ENCODE measurements at places on chromosomes 5 and 9.

DNA sequence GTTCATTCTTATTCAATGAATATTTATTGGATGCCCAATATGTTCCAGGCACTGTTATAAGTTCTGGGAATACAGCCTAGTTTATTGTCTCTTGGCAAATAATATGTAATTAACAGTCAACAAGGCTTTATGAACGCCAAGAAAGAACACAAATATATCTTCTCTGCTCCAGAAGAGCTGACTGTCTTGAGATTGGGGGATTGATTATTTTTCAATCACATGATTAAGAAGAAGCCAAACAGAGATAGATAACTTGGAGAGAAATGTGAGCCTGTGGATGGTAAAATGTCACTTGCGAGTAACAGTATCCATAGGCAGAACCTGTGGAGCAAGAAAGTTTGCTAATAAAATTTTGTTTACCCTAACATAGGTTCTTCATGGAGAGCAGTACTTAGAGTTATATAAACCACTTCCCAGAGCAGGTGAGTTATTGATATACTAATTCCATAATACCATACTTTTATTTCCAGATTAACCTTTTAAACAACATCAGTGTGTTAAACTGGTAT lies 49.4 kb downstream of the HSD17B4 start:
- no peak for DNase-seq

GRCh38 chr9:133058550-133059320 lies 3.0 kb upstream of the CEL start:
- DNase-seq = peak; percentile 26

DNA sequence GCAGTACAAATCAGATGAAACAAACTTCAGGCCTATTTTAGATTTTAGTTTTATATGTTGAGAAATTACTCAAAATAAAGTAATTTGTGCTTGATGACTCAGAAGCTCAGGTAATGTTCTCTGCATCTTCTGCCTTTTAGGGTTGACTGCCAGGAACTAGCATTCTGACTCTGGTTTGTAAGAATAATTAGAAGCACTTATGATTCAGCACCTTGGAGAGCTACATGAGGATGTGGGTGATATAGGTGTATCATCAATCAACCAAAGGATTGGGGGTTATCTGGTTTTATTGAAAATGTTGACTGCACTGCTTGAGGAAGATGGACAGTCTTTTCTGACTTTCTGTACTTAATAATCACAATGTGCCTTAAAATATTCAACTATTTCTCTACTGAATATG lies 118.7 kb upstream of the SGCD start:
- no peak for DNase-seq

GRCh38 chr9:129745200-129745599 lies 7.6 kb downstream of the PTGES start:
- DNase-seq = no peak

DNA sequence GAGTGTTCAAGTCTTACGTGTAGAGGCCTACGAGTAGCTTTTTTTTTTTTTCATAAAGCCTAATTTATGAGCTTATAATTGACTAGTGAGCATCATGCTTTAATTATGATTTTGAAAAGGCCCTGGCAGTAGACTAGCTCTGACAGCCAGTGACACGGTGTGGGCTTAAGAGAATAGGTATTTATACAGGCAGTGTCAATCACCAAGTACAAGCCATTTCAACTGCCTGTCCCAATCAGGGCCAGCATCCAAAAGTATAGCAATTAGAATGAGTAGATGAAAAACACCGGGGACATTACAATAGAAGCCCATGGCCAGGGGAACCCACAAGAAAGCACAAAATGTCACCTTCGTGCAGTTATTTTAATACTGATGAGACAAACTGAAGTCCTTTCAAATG lies 552.8 kb downstream of the CAAP1 start:
- DNase-seq = no peak

- DNase-seq = no peak
Observed at GRCh38 chr5:113122053-113122452, 145.5 kb downstream of the DCP2 start.

- no peak for DNase-seq
Observed at GRCh38 chr9:95078511-95078910, 239.0 kb downstream of the FANCC start.

GRCh38 chr9:7358876-7359275 lies 440.7 kb downstream of the DMAC1 start:
- DNase-seq = no peak

DNA sequence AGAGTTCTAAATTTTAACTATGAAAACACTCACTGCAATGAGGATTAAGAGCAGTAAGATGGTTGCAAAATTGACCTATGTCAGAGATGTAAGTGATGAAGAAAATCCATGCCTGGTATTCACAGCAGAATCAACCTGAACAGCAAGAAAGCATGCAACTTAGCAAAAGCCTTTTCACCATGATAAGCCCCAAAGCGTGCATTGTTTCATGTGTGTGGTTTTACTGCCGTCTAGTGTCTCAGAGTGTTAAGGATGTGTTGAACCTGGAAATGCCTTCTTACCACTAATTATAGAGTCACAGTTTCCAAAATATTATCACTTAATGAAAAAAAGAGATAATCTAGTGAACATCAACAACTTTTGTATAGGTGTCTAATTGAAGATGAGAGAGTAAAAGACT lies 415.2 kb upstream of the TRPC7 start:
- no peak for DNase-seq

DNA sequence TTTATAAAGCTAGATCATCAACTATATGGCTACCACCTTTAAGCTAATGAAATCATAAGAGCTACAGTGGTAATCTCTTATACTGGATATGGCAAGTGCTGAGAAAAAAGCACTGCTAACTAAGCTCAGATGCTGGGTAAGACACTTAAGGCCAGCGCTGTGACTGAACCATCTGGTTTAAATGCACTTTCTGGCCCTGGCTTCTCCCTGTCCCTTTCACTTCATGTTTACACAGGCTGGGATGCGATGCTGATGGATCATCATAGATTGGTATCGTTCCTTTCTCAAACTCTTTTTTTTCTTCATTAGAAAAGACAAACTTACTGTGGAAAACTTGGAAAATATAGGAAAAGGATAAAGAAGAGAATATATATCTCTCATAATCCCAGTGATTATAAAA lies 52.3 kb downstream of the KIF24 start:
- DNase-seq = no peak

DNA sequence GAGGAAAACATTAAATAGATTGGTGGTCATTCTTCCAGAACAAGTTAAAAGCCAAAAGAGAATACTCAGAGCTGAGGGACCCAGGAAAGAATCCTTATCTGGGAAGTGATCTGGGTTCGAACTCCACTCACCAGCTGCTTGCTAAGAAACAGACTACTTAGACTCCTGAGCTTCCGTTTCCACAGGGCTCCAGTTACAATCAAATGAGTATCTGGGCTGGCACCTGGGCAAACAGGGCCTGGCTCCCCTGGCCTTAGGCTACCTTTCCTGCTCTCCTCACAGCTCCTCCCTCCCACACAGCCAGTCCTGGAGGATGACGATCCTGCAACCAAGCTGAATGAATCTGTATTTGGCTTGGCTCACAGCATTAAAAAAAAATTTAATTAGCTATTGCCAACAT lies 2.5 kb downstream of the MAPK9 start:
- no peak for DNase-seq

DNA sequence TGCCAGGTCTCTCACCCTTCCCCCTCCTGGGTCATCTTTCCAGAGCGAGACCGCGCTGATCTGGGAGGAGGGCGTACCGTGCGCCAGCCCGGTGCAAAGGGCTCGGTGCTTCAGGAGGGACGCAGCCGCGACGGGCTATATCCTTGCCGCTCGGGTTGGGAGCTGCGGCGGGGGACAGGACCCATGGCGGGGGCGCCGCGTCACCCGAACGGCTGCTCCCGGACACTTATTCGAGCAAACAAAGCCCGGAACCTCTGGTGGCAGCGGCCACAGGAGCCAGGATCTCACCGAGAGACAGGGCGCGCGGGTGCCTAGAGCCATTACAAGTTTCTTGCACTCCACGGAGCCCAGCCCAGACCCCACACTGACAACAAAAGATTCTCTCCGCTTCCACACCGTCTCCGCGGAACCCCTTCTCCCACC lies 1.3 kb downstream of the SEMA6A start:
- DNase-seq = no peak

GRCh38 chr5:33441241-33442177 lies 744 bp downstream of the TARS1 start:
- DNase-seq = peak; percentile 36

GRCh38 chr5:80248378-80248777 lies 7.5 kb downstream of the SERINC5 start:
- DNase-seq = no peak

DNA sequence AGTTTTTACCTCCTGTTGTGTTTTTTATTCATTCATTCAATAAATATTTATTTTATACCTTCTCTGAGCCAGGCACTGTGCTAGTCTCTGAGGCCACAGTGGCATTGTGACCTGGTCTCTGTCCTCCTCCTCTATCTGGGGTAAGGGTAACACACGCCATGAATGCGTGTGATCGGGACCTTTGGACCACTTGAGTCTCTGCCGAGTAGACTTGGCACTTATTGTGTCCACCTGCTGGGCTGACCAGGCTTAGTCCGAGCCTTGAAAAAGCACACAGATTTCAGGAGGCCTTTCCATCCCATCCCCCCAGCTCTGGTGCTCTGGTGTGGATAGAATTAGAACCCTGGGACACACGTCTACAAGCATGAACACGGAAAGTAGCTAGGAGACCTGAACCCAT lies 58.7 kb downstream of the ERGIC1 start:
- DNase-seq = no peak

GRCh38 chr9:35749515-35750255 lies 598 bp downstream of the RGP1 start:
- peak; percentile 68 for DNase-seq

GRCh38 chr9:128051932-128052709 lies 15.0 kb downstream of the NAIF1 start:
- no peak for DNase-seq

DNA sequence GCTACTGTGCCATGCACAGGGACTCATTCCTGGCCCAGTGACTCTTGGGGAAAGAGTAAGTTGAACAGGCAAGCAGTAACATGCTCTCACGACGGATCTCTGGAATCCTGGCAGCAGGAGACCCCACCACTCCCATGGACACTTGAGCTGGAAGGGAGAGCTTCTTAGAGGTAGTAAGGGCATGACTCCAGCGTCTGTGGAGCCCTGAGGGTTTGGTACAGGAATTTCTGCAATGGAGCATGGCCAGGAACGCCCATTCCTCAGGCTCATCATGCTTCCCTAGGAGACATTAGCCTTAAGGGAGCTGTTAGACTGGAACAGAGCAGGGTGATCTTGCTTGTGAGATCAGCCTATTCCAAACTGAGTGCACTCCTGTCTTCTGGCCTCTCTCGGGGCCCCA lies 212.9 kb downstream of the MAT2B start:
- DNase-seq = no peak

GRCh38 chr5:159515197-159515596 lies 184.9 kb upstream of the IL12B start:
- DNase-seq = no peak

GRCh38 chr5:158995694-158996173 lies 104.0 kb downstream of the EBF1 start:
- no peak for DNase-seq

DNA sequence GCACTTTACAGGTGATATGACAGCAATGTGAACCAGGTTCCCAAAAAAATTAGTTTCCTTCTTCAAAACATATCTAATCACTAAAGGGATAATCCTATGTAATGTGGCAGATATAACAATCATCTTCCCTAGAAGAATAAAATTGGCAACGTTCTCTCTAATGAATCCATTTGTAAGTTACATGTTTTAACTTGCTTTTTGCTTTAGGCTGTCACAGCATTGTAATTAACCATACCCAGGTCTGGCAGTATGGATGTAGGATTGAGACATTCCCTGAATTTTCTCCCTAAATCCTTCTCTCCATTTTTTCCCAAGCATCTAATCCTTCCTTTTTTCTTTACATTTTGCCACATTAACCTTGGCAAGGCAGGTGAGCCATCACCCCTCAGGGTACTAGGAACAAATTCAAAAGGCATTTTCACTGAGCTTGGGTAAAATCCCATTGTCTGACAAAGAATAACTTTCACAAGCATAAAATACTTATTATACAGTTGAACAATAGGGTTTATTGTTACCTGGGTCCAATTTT lies 548.3 kb downstream of the SEMA5A start:
- no peak for DNase-seq

GRCh38 chr9:37302277-37302676 lies 120.2 kb upstream of the GRHPR start:
- DNase-seq = peak; percentile 68

GRCh38 chr9:592225-592624 lies 249.3 kb upstream of the DMRT1 start:
- no peak for DNase-seq

DNA sequence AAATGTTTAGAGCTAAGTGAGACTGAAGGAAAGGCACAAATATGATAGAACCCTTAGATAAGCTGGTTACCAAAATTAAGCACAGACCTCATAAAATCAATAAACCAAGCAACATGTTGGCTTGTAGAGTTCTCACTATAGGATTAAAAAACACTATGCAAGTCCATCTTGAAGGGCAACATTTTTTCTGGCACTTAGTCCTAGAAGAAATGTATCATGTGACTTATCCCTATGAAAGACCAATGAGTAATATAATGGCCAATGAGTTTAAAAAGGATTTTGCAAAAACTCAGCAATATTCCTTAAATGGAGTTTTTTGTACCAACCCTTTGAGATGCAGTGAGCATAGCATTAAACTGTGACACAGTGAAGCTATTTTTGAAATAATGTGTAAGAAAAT lies 216.3 kb upstream of the ADRA1B start:
- no peak for DNase-seq

GRCh38 chr9:120735415-120736126 lies 21.3 kb upstream of the MEGF9 start:
- DNase-seq = no peak

DNA sequence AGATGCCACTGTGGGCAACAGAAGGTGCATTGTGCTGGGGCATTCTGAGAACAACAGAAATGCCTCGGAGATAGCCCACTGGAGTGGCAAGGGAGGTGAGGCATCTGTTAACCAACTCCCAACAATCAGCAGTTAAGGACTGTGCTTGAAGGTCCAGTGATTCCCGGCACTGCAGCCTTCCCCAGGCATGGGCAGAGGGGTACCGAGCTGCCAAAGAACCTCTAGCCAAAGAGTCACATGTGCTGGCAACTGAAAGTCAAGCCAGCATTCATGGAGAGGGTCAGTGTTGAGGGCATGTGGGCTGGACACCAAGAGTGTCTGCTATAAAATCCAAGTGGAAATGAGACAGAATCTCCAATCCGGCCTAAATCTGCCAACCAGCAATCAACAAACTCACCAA lies 149.6 kb downstream of the ASTN2 start:
- DNase-seq = no peak

DNA sequence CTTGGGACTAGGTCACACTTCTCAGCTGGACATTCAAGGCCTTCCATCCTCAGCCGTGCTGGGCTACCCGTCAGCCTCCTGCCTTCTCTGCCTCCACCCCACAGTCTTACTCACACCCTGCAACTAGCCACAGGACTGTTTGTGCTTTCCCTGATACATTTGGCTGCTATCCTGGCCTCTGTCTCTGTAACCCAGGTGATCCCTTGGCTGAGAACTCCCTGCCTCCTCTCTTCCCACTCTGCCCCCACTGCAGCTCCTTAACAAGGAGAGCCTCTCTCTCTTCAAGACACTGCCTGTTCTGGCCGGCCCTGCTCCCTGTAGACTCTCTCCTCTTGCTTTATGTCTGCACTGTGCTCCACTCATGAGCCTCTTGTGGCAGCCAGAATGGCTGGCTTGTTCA lies 120.6 kb downstream of the MSX2 start:
- DNase-seq = no peak

- no peak for DNase-seq
Observed at GRCh38 chr9:135671591-135672041, 8.5 kb downstream of the LCN9 start.
